ENCODE measurements at places on chromosomes 6 and 20. TPM values are rescaled to one million over a fixed set of nuclear protein-coding genes. Genes with fewer than 3 reads are reported as not detected.

Gene RGS19
- 40.0 TPM for total RNA-seq

Gene CST9L
- total RNA-seq, result not detected

Gene PAX1
- not detected for total RNA-seq

GRCh38 chr6:57822896-57823358 is 505.5 kb downstream of the PRIM2 start:
- peaks cover 41% of the 10 kb centered on the region for H3K27me3 ChIP-seq
- no peak overlapping the region for H3K4me3 ChIP-seq
- no peak for DNase-seq
- H3K27ac ChIP-seq, result no peak overlapping the region

DNA sequence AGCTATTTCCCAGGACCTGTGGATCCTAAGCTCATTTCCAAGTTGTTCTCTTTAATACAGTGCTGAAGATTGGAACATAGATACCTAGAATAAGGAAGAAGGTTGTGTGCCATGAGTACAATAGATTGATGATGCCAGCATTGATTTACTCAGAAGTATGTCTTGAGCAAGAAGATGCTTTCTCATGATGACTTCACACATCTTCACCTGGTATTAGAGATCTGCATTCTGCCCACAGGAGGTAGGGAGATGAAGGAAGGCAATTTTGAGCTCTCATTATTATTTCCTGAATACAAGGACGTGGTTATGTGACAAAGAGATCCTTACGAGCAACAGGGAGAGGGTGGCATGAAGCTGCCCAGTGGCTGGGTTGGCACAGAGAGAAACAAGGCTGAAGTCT is 20.0 kb upstream of the ZNF165 start:
- no peaks in the 10 kb centered on the region for H3K4me1 ChIP-seq
- H3K27ac ChIP-seq, result no peak overlapping the region
- H3K27me3 ChIP-seq, result peaks cover 36% of the 10 kb centered on the region
- no peaks in the 10 kb centered on the region for H3K36me3 ChIP-seq
- no peak for DNase-seq

DNA sequence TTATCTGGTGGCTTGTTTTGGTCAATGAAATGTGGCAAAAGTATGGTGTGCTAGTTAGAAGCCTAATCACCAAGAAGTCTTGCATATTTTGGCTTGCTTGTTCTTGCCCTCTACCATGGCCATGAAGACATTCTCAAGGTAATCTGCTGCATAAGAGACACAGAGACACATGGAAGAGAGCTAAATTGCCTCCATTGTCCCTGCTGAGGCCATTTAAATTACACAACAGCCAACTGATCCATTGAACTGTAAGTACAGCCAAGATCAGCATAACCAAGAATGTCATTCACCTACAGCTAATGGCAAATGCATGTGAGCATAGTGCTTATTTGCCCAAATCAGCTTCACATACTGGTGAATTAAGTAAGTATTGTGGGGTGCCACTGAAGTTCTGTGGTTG is 603.8 kb downstream of the FRK start:
- no peak overlapping the region for H3K27ac ChIP-seq
- H3K27me3 ChIP-seq, result no peaks in the 10 kb centered on the region
- no peaks in the 10 kb centered on the region for H3K36me3 ChIP-seq
- H3K4me3 ChIP-seq, result no peak overlapping the region
- H3K4me1 ChIP-seq, result no peaks in the 10 kb centered on the region
- no peak for DNase-seq

DNA sequence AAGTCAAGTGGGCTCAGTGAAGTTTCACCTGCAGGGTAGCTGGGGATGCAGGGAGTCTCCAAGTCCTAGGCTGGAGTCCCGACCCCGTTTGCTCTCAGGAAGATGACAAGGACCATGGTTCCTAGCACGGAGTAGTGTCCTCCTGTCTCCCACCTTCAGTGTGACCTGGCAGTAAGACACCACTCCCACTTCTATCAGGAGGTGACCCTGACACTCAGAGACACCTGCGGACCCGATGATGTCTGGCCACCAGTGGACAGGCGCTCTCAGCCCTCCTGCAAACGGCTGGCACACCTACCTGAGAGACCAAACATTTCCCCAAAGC is 1.1 kb downstream of the SOD2 start:
- H3K4me1 ChIP-seq, result peaks cover 56% of the 10 kb centered on the region
- H3K36me3 ChIP-seq, result peaks cover 5% of the 10 kb centered on the region
- peak overlapping the region; percentile 96 for H3K4me3 ChIP-seq
- no peaks in the 10 kb centered on the region for H3K27me3 ChIP-seq
- no peak for DNase-seq

- H3K27ac ChIP-seq, result no peak overlapping the region
- no peak for DNase-seq
- H3K36me3 ChIP-seq, result no peaks in the 10 kb centered on the region
Observed at GRCh38 chr20:36285746-36286447, 20.2 kb upstream of the DLGAP4 start.

- peaks cover 6% of the 10 kb centered on the region for H3K4me1 ChIP-seq
- peaks cover 19% of the 10 kb centered on the region for H3K27me3 ChIP-seq
- no peaks in the 10 kb centered on the region for H3K36me3 ChIP-seq
- DNase-seq, result no peak
Observed at GRCh38 chr6:62286470-62286843, 432 bp upstream of the KHDRBS2 start.

All from activated T-cell treated with anti-CD3 and anti-CD28 coated beads, Interleukin-2, amount 50 U/mL, for 72 hours (primary cell).